ENCODE measurements at places on chromosomes 6 and 20. TPM values are rescaled to one million over a fixed set of nuclear protein-coding genes. Genes with fewer than 3 reads are reported as not detected.

BTN3A1 gene
- 20.4 TPM for total RNA-seq

RNF114 gene
- total RNA-seq: 93.7 TPM

MRPS10 gene
- total RNA-seq: 42.8 TPM

COL9A1 gene
- total RNA-seq: 1.5 TPM

GRCh38 chr20:22489626-22490286, 94.6 kb downstream of the FOXA2 start:
- no peaks in the 10 kb centered on the region for H3K36me3 ChIP-seq
- peaks cover 9% of the 10 kb centered on the region for H3K4me1 ChIP-seq
- DNase-seq: no peak
- H3K4me3 ChIP-seq: no peak overlapping the region
- H3K27me3 ChIP-seq: peaks cover 10% of the 10 kb centered on the region

DNA sequence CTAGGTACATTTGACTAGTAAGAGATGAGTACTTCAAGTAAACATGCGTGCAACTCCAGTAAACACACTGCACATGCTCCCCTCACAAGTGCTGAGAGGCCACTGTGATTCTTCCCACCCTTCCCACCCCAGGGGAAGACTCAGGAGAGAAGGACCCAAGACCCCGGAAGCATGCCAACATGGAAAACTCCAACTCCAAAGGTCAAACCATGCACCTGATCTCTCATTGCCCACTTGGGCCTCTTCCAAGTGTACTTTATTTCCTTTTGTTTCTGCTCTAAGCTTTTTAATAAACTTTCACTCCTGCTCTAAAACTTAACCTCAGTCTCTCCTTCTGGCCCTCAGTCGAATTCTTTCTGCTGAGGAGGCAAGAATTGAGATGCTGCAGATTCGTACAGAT, 78.5 kb downstream of the CD83 start:
- H3K36me3 ChIP-seq: no peaks in the 10 kb centered on the region
- H3K27ac ChIP-seq: no peak overlapping the region
- no peak overlapping the region for H3K4me3 ChIP-seq
- no peak for DNase-seq
- H3K27me3 ChIP-seq: peaks cover 20% of the 10 kb centered on the region

DNA sequence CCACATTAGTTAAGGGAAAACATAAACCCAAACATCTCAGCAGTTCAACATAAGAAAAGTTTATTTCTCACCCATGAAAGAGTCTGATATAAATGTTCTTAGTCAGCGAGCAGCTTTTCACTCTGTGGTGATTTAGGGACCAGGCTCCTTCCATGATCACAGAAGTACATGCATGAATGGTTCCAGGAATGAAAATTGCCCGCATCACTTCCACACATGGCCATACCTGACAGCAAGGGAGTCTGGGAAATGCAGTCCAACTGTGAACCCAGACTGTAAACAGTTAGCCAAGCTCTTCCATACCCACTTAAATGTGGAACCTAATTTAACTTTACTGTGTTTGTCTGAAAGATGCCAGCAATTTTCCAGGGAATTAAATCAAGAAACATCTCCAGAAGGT, 353.9 kb downstream of the HACE1 start:
- H3K36me3 ChIP-seq: no peaks in the 10 kb centered on the region
- DNase-seq: no peak
- no peaks in the 10 kb centered on the region for H3K27me3 ChIP-seq
- no peak overlapping the region for H3K4me3 ChIP-seq
- H3K27ac ChIP-seq: no peak overlapping the region
- no peaks in the 10 kb centered on the region for H3K4me1 ChIP-seq

- H3K4me1 ChIP-seq: peaks cover under 1% of the 10 kb centered on the region
- no peaks in the 10 kb centered on the region for H3K36me3 ChIP-seq
- no peak overlapping the region for H3K4me3 ChIP-seq
Measured at GRCh38 chr6:138182939-138183789, 21.4 kb downstream of the ARFGEF3 start.

- DNase-seq: no peak
- H3K4me1 ChIP-seq: no peaks in the 10 kb centered on the region
- no peak overlapping the region for H3K27ac ChIP-seq
- H3K4me3 ChIP-seq: no peak overlapping the region
Measured at GRCh38 chr20:37494796-37495195, 26.3 kb upstream of the NNAT start.
